ENCODE measurements at places on chromosomes 13 and 19.

- no peak for DNase-seq
These were observed 20.5 kb upstream of the STRN4 start for GRCh38 chr19:46766569-46767317.

GRCh38 chr19:18666317-18666716, 17.2 kb upstream of the CRTC1 start:
- DNase-seq = no peak

GRCh38 chr13:50678464-50679162, 164.9 kb downstream of the DLEU7 start:
- no peak for DNase-seq

GRCh38 chr19:37466277-37466797, 907 bp downstream of the ZNF569 start:
- DNase-seq = no peak

DNA sequence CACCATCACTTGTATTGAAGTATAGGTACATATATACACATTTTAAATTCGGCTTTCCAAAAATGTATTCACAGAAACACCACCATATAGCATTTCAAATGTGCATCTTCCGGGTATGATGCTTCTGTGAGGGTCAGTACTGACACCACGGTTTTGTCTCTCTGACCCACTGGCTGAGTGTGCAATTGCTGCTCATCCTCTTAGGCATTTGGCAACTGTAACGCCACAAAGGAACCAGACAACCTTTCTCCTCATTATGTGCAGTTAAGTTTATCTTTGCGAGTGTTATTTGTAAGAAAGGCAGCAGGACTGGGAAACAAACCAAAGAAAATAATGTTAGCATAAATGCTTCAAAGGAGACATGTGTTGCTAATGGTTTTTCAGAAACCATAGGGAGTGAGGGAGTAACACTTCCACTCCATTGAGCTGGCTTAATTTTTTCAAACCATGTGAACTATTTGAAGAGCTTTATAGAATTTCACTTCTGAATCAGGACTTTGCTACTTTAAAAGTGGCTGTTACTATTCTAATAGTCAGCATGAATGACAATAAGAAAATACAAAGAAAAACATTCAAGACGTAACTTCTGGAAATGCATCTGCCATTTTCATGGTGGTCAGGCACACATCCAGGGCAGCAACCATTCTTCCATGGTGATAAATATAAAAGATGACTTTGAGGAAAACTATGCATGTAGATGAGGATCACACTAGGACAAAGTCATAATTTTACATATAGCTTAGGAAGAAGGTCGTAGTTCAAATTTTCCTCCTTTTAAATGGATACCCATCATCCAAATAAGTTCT, 423.3 kb downstream of the MZT1 start:
- no peak for DNase-seq

DNA sequence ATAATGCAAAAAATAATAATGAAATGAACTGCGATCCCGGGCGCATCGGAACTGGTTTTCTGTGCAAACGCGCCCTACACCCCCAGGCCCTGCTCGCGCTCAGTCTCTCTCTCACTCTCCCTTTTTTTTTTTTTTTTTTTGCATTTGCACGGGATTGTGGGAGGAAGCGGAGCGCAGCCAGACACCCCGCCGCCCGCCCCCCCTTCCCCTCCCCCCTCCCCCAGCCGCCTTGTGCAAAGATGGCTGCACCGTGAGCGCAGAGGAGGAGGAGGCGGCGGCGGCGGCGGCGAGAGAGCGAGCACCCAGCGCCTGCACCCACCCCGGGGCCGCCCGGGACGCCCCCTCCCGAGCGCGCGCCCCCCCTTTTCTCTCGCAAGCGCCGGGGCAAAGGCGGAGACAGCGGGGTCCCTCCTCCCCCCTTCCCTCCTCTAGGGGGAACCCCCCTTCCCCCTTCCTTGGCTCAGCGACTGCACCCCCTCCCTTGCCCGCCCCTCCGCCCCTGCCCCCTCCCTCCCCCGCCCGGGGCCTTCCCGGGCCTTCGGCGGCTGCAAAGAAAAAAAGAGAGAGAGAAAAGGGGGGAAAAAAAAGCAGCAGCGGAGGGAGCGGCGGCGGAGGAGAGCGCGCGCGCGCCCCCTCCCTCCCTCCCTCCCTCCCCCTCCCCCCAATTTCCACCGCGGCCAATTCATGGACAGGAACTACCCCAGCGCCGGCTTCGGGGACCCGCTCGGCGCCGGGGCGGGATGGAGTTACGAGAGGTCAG, at the start of gene PRR12:
TSS of gene PRR12 (plus strand) at position 212 of the 760 bp plus-strand sequence. CDS start at position 685, 473 bp downstream.
- DNase-seq = peak; percentile 92

DNA sequence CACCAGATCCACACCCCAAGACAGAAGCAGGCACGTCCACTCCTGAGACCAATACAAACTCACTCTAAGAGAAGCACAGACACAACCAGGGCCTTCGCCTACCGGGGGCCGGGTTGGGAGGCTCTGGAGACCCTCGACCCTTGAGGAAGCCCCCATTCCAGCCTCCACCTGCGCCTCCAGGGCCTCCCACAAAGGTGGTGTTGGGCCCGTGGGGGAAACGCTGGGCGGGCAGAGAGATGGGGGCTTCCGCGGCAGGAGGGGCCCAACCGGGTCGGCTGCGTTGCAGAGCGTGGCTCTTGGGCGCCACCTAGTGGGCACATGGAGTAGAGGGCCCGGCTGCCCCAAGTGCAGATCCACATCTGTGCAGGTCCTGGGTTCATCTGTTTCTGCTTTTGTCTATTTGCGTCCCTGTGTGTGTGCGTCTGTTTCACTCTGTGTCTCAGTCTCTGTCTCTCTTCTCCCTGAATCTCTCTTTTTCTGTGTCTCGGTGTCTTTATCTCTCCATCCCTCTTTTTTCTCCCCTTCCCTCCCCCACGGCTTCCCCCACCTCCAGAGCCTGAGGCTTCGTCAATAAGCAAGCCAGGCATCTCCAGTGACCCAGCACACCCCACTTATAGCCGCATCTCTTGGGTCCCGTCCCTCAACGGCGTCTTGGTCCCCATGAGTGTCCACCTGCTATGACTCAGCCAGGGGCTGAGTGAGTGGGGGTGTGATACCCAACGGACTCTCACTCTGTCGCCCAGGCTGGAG, 10.5 kb upstream of the TINCR start:
- DNase-seq = peak; percentile 83

DNA sequence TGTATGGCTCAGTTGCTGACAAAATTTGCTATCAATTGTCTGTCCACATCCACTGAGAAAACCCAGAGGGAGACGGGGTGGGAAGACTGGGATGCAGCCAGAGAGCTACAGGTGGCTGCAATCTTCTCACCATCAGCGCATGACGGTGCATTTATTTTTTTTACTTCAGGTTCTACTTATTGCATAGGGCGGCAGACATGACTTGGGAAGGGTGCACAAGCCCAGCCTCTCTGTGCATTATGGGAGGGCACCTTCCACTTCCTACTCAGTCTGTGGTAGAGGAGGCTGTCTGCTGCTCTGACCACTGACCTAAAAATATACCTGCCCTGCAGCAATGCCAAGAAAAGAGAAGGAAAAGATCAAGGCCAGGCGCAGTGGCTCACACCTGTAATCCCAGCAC, 73.1 kb downstream of the ABCC4 start:
- no peak for DNase-seq

DNA sequence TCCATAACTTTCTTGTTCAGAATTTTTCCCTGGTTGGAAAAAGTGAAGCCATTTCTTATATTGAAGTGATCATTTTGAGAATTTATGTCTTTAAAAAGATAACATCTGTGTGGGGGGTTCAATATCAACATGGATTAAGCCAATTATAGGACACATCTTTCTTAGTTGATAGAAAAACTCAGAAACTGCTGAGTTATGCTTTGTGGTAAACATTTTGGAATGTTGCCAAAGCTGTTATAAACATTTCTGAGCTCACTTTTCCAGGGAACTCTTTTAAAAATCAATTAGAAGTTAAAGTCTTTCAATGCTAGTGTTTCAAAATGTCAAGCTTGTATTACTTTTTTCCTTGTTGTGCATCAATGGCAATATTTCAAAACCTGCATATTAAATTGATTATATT, 248.8 kb downstream of the DACH1 start:
- DNase-seq = no peak

GRCh38 chr13:22926748-22927400, 253.9 kb upstream of the SGCG start:
- DNase-seq = no peak

DNA sequence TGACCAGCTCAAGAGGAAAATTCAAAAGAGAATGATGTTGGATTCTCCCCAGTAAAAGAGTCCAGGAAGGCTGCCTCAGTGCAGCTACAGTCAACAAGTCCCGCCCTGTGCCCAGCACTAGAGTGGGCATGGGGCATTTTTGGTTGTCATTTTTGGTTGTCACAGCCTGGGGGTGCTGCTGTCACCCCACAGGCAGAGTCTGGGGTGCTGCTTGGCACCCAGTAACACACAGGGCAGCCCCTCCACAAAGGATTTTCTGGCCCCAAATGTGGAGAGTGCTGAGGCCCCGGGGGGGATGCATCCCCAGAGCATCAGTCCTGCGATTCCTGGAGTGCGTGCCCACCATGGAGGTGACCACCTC, 28.2 kb upstream of the TMEM255B start:
- DNase-seq = no peak

DNA sequence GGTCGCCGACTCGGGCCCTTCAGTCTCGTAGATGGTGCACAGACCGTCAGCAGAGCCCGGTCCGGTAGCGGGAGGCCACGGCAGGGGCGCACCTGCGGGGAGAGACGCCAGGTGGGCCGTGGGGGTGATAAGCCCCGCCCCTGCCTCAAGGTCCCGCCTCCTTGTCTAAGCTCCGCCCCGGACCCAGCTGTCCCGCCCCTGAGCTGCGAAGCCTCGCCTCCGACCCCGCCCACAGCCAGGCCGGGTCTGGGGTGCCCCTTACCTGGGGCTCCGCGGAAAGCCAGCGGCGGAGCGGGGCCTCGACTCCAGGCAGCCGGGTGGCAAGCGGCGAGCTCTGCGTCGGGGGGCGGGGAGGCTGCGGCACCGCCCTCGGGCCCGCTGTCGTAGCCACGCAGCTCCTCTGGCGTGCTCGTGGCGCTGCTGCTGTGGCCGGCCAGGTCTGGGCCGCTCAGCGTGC, 4.7 kb downstream of the PRR36 start:
- peak; percentile 85 for DNase-seq

- DNase-seq = no peak
These were observed 8.6 kb downstream of the PTBP1 start for GRCh38 chr19:805600-806550.

DNA sequence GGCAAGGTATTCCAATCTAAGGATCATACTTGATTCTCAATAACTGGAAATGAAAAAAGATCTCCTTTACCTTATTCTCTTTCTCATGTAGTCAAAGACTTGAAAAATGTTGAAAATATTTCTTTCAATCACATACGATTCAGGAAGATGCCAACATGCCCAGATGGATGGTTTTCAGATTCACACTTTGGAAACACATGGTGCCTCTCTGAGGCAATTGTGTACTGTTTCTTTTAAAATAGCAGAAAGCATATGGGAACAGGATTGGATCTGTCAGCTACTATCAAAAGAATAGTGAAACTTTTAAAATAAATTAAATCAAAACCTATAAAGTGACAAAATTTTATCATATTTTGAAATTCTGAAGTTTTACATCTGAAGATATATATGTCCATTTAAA, 222.4 kb downstream of the SPRY2 start:
- no peak for DNase-seq

- no peak for DNase-seq
These were observed 1.4 kb downstream of the ZNF699 start for GRCh38 chr19:9308091-9308770.

- no peak for DNase-seq
These were observed 504.8 kb downstream of the SLITRK1 start for GRCh38 chr13:83377491-83377890.

DNA sequence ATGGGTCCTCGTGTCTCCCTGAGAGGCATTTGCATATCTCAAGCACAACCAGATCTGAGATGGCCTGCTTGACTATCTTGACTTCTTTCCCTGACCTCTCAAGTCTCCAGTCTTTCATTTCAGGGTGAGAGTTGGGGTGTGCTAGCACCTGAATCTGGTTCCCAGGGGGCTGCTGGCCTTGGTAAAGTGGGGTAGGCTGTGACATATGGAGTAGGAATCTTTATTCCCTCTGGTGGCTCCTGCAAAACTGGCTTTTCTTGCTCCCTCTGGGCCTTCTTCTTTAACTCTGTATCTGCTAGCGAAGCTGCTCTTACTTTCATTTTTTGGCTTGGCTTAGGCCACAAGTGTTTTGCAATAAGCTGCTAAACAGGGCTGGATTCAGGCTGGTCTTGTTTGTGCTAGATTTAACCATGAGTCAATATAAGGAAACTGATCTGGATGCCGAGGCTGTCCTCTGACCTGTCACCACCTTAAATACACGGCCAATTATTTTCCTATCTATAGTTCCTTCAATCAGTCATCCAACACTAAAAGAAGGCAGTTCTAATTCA, 42.3 kb downstream of the ZNF493 start:
- DNase-seq = no peak

GRCh38 chr19:33621811-33622504, at the start of gene CHST8:
Gene CHST8 (plus strand): TSS chr19:33621953. CDS start chr19:33689262, 67,309 bp downstream.
- DNase-seq = no peak

GRCh38 chr13:42498521-42498920, 75.4 kb upstream of the TNFSF11 start:
- DNase-seq = no peak

DNA sequence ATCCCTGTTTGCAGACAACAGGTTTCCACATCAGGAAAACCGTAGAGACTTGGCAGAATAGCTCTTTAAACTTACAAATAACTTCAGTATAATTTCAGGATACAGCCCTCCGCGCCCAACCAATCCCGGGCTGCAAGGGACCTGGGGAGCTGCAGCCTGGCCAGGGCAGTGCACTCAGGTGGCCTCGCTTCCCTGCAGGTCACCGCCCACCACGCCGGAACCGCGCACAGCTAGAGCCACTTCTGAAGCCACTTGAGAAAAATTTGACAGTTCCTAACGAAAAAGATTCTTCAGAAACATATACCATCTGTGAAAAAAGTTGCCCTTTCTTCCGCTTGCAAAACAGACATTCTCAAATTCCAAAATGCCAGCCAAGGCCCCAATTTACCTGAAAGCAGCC, 11.1 kb downstream of the ZNF91 start:
- DNase-seq = no peak

DNA sequence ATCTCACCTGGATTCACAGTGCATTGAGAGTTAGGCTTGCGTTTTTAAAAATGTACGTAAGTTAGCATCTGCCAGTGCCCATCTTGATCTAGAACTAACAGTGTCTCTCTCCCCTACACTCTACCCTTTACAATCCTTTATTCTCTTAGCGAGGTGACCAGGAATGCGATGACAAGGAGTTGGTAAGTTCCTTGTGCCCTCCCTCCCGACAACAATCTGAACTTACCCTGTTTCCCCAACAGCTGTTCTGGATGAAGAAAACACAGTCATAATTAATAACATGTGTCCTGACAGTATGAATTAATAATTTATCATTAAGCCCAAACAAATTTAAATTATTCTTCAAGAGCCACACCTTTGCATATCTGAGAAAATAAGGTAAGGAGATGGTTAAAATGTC, 6.3 kb downstream of the TSHZ3 start:
- no peak for DNase-seq

- no peak for DNase-seq
These were observed 11.0 kb downstream of the CYTH2 start for GRCh38 chr19:48480183-48480557.
